ENCODE measurements at places on chromosomes 12 and 14. TPM values are rescaled to one million over a fixed set of nuclear protein-coding genes. Genes with fewer than 3 reads are reported as not detected.
A peak's percentile ranks its signal among the peaks of the same experiment; 100 is the strongest.

The NANOG gene
- not detected for total RNA-seq

- H3K36me3 ChIP-seq: no peaks in the 10 kb centered on the region
These were observed 136.8 kb upstream of the PRKD1 start for GRCh38 chr14:30064454-30064853.

GRCh38 chr12:8446642-8447547 lies 8.9 kb upstream of the CLEC6A start:
- peaks cover 2% of the 10 kb centered on the region for H3K27me3 ChIP-seq
- no peaks in the 10 kb centered on the region for H3K4me1 ChIP-seq
- no peak for DNase-seq
- H3K27ac ChIP-seq: no peak overlapping the region
- H3K36me3 ChIP-seq: no peaks in the 10 kb centered on the region

DNA sequence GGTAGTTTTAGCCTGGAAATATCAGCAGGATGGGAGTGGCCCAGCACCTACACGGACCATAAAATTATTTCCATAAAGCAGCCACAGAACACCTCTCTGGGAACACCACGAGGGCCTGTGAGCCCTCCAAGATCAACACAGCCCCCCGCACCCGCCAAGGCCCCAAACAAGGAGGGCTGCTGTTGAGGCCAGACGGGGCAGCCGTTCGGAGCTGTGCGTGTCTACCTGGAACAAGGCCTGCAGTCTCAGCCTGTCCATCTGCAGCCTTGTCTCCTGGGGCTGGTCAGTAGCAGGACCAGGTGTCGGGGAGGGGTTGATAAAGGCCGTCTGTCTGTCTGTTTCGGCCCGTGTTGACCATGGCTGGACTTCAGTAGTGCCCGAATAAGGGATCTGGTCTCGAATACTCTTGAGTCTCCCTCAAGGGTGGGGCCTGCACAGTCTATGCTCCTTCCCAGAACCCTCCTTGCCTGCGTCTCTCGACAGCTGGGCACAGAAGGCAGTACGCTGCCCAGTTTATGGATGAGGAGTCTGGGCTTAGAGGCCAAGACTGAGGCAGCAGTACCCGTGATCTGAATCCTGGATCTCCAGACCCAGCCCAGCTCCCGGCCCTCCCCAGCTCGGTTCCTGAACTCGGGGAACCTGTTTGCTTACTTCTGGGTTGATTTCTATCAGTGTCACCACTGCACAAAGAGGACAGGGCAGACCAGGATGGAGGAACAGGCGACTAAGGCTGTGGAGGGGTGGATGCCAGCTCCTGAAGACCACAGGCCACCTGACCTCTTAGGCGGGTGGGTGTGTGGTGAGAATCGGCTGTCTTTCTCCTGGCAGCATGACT lies 23.1 kb upstream of the DLK1 start:
- H3K4me3 ChIP-seq: no peak overlapping the region
- no peaks in the 10 kb centered on the region for H3K27me3 ChIP-seq
- H3K27ac ChIP-seq: no peak overlapping the region
- no peaks in the 10 kb centered on the region for H3K4me1 ChIP-seq
- H3K36me3 ChIP-seq: no peaks in the 10 kb centered on the region

DNA sequence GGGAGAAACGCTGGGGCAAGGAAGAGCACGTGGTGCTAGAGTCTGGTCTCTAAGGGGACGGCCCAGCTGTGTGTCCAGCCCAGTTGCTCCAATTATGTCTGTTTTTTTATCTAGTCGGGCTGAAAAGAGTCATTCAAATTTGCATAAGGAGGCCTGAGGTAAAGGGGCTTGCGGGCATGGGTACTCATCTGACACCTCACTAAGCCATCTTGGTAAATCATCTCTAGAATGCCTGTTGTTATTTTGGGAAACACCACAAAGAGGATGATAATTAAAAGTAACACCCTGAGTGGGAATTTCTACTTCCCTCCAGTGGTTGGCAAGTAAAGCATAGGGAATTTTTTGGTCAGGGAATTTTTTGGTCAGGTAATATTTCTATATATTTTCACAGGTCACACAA lies 196.1 kb upstream of the ALG10B start:
- H3K27ac ChIP-seq: no peak overlapping the region
- no peak for DNase-seq
- no peaks in the 10 kb centered on the region for H3K27me3 ChIP-seq
- no peak overlapping the region for H3K4me3 ChIP-seq
- H3K36me3 ChIP-seq: no peaks in the 10 kb centered on the region

DNA sequence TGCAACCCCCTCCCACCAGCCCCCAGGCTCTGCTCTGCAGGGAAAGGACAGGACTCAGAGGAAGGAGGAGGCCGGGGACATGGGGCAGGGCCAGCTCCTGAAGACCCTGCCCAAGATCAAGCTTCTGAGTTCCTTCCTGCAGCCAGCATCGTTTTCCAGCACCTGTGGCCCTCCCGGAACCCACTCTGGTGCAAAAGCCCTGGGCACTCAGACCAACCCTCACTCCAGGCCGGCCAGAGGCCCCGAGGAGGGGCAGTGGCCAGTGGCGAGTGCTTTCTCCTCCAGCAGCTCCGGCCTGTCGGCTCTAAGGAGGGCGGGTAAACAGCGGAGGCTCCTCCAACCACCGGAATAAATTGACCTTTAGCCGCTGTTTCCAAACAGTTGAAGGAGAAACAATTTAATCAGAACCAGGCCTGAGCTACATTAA lies 10.8 kb downstream of the TMEM179 start:
- no peaks in the 10 kb centered on the region for H3K27me3 ChIP-seq
- DNase-seq: no peak
- H3K4me3 ChIP-seq: no peak overlapping the region
- no peak overlapping the region for H3K27ac ChIP-seq

The METTL25 gene
- 7.3 TPM for total RNA-seq

- peak overlapping the region; percentile 89 for H3K4me3 ChIP-seq
- no peaks in the 10 kb centered on the region for H3K36me3 ChIP-seq
- H3K27me3 ChIP-seq: no peaks in the 10 kb centered on the region
- no peak for DNase-seq
- H3K27ac ChIP-seq: peak overlapping the region; percentile 88
- H3K4me1 ChIP-seq: peaks cover 31% of the 10 kb centered on the region
These were observed 2.1 kb downstream of the ITPK1 start for GRCh38 chr14:93113678-93114067.

DNA sequence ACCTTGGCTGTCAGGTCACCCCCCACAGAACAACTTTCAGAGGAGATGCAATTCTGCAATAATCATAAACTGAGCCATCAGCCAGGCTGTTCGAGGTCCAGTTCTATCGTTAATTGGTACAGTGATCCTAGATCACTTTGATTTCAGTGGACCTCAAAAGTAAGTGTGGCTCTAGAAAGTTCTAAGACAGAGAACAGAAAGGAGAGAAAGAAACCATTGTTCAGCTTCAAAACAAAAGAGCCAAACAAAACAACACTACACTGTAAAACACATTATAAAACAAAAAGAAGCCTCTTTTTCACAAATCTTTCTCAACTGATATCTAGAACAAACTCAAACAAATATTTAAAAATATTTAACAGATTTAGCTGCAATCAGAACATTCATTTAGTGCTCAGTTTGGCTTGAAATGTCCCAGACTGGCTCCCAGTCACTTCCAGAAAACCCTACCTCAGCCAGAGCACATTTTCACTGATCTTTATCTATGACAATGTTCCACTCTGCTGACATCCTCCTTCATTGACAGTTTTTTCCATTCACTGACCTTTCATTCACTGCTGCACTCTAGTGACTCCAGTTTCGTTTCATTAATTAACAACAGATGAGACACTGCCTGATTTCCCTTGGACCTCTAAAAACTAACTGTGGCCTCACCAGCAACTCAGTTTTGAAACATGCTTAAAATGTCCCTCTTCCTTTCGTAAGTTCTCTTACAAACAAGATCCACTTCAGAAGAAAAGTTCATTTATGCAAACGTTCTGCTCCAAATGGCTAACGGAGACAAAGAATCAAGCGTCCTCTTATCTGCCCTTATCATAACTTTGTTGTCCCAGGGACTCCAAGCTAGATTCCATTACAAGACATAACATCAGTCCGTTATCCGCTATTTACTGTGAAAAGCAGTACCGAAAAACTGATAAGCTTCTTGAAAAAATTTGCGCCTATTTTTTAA lies 56.8 kb downstream of the DUSP16 start:
- H3K27me3 ChIP-seq: no peaks in the 10 kb centered on the region
- no peak for DNase-seq
- peaks cover 70% of the 10 kb centered on the region for H3K4me1 ChIP-seq
- peak overlapping the region; percentile 97 for H3K27ac ChIP-seq
- peak overlapping the region; percentile 53 for H3K4me3 ChIP-seq
- peaks cover 44% of the 10 kb centered on the region for H3K36me3 ChIP-seq

GRCh38 chr12:122421187-122421820 lies 1.2 kb downstream of the CLIP1 start:
- peak overlapping the region; percentile 85 for H3K4me3 ChIP-seq
- DNase-seq: peak; percentile 17
- peaks cover 5% of the 10 kb centered on the region for H3K36me3 ChIP-seq
- H3K27me3 ChIP-seq: peaks cover 2% of the 10 kb centered on the region
- H3K27ac ChIP-seq: peak overlapping the region; percentile 67

- H3K4me3 ChIP-seq: no peak overlapping the region
- H3K36me3 ChIP-seq: peaks cover 70% of the 10 kb centered on the region
- no peak for DNase-seq
- peaks cover 8% of the 10 kb centered on the region for H3K4me1 ChIP-seq
These were observed 10.9 kb upstream of the GPR162 start for GRCh38 chr12:6810758-6811157.

The PLA2G1B gene
- not detected for total RNA-seq

The INSM2 gene
- not detected for total RNA-seq

The NRL gene
- 1.8 TPM for total RNA-seq

- peaks cover 21% of the 10 kb centered on the region for H3K27me3 ChIP-seq
- H3K4me1 ChIP-seq: peaks cover 20% of the 10 kb centered on the region
- peak overlapping the region; percentile 84 for H3K4me3 ChIP-seq
- H3K27ac ChIP-seq: peak overlapping the region; percentile 77
- peaks cover 26% of the 10 kb centered on the region for H3K36me3 ChIP-seq
These were observed 1.2 kb downstream of the PITPNM2 start for GRCh38 chr12:123149501-123150274.

DNA sequence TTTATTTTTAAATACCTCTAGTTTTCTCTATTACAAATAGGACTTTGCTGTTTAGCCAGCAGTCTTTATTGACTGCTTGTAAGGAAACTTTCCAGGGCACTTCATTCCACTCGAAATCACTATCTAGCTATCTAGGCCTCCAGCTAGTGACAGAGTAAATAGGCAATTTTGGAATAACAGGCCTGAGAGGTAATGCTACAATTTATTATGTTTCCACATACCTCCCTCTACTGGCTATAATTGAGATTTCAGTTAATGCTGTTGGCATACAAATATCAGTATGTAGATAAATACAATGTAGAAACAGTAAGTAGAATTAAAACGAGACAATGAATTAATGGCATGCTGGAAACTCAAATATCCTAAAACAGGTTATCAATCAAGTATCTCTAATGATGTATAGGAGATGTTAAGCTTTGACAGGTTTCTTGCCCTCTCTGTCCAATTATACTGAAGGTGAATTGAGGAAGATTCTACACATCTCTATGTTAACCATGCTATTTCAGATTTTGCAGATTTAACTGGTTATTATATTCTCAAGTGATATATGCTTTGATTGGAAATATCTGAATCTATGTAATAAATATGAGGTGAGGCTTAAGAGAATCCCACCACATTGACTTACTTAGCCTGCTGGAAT lies 7.2 kb downstream of the DTD2 start:
- H3K4me1 ChIP-seq: peaks cover 10% of the 10 kb centered on the region
- peaks cover 36% of the 10 kb centered on the region for H3K36me3 ChIP-seq
- H3K27ac ChIP-seq: no peak overlapping the region
- no peak overlapping the region for H3K4me3 ChIP-seq
- H3K27me3 ChIP-seq: no peaks in the 10 kb centered on the region

GRCh38 chr14:94474581-94475031 lies 1.4 kb downstream of the SERPINA9 start:
- H3K27me3 ChIP-seq: no peaks in the 10 kb centered on the region
- H3K4me1 ChIP-seq: no peaks in the 10 kb centered on the region
- H3K36me3 ChIP-seq: no peaks in the 10 kb centered on the region
- no peak overlapping the region for H3K27ac ChIP-seq
- no peak overlapping the region for H3K4me3 ChIP-seq

DNA sequence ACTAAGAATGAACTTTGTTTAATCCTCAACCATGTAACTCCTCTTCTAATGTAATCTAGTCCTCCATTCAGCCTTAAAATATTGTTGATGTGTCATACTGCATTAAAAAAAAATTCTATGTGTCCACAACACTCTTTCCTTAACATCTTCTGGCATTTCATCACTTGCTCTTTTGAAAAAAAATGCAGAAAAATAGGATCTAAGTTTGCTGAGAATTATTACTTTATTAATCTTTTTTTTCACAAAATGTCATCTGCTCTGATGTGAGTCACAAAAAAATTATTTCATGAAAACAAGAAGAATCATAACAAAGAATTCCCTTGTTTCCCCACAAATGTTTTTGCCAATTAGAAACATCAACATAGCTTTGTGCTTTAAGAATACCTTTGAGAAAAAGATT lies 410.1 kb upstream of the MGAT4C start:
- no peaks in the 10 kb centered on the region for H3K4me1 ChIP-seq
- no peaks in the 10 kb centered on the region for H3K27me3 ChIP-seq
- no peaks in the 10 kb centered on the region for H3K36me3 ChIP-seq

The ACVRL1 gene
- not detected for total RNA-seq

DNA sequence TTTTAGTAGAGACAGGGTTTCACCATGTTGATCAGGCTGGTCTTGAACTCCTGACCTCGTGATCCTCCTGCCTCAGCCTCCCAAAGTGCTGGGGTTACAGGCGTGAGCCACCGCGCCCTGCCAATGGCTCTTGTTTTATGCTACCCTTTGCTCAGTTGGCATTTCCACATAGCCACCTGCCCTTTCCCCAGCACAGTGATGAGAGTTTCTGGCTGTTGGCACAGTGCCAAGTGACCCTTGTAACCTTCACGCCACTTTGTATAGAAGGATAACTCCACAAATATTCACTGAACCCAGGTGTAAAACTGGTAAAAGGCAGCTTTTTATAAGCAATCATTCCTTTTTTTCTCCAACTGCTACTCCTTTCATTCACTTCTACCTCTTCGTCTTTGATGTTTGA lies 18.5 kb upstream of the CCDC175 start:
- H3K27ac ChIP-seq: no peak overlapping the region
- peaks cover 5% of the 10 kb centered on the region for H3K27me3 ChIP-seq
- no peaks in the 10 kb centered on the region for H3K36me3 ChIP-seq
- H3K4me1 ChIP-seq: no peaks in the 10 kb centered on the region

DNA sequence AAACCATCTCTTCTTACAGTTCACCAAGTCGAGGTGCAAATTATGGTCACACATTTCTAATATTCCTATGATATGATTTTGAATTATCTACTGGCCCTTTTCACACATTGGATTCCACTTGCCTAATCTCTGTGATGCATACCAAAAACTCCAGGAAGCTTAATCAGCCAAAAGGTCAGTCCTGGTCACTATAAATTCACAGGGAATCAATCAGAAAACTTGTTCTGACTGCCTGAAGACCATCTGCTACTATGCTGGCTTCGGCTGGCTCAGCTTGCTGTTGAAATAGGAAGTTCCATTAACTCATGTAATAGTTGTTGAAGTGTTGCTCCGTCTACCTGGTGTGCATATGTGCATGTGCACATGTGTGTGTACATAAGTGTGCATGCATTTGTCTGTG lies 142.8 kb upstream of the FLRT2 start:
- no peak for DNase-seq
- no peaks in the 10 kb centered on the region for H3K36me3 ChIP-seq
- no peaks in the 10 kb centered on the region for H3K27me3 ChIP-seq
- no peak overlapping the region for H3K4me3 ChIP-seq
- no peaks in the 10 kb centered on the region for H3K4me1 ChIP-seq
